ENCODE measurements at places on chromosomes 16 and 17.

DNA sequence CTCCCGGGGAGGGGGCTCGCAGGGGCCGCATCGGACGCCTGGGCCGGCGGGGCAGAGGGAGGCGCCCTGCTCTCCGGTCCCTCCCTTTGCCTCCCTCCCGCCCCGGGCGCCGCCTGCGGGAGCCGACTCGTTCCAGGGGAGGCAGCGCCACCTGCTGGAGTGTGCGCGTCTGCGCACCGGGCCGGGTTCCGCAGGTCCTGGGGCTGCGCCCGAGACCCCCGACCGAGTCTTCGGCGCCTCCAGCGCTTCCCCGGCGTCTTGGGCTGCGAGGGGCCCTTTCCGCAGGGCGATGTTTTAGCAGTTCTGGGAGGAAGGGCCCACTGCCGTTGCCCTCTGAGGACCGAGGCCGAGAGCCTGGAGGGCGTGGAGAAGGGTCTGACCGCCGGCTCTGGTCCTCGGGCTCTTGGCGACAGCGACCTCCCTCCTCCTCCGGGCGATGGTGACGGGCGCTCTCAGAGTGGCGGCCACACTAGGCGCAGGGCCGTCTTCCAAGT is 106.3 kb downstream of the SEC14L1 start:
- DNase-seq = no peak

- no peak for DNase-seq
Observed at GRCh38 chr16:66035096-66035495, 331.4 kb upstream of the CDH5 start.

DNA sequence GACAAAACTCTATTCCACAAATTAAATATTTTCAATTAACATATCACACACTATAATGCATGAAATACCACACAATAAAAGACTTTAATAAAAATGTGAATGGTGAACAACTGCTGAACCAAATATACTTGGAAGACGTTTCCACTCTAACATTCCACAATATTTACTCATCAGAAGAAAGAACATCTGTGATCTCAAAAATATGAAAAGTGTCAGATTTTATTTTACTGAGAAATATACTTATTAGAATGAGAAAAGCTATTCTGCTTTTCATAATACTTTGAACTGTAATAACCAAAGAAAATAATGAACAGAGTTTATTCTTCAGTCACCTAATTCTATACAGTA is 181.8 kb upstream of the AXIN2 start:
- DNase-seq = no peak

GRCh38 chr17:17455173-17455572 is 21.6 kb upstream of the MED9 start:
- no peak for DNase-seq

DNA sequence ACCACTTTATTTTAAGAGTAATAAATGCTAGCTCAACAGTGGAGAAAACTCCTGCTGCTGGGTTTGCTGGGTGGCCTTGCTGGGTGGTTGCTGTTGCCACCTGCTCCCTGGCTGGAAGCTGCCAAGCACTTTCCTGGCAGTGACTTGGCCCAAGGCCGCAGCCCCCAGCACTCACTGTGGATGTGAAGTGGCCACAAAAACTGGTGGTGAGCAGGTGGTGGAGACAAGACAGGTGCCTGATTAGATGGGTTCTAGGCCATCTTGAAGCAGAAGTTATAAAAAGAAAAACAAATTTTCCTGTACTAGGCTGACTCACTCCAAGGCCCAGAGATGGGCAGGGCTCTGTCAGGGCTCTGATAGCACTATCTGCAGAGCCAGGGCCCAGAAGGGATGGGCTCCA is 224.7 kb upstream of the NLRP1 start:
- DNase-seq = no peak

DNA sequence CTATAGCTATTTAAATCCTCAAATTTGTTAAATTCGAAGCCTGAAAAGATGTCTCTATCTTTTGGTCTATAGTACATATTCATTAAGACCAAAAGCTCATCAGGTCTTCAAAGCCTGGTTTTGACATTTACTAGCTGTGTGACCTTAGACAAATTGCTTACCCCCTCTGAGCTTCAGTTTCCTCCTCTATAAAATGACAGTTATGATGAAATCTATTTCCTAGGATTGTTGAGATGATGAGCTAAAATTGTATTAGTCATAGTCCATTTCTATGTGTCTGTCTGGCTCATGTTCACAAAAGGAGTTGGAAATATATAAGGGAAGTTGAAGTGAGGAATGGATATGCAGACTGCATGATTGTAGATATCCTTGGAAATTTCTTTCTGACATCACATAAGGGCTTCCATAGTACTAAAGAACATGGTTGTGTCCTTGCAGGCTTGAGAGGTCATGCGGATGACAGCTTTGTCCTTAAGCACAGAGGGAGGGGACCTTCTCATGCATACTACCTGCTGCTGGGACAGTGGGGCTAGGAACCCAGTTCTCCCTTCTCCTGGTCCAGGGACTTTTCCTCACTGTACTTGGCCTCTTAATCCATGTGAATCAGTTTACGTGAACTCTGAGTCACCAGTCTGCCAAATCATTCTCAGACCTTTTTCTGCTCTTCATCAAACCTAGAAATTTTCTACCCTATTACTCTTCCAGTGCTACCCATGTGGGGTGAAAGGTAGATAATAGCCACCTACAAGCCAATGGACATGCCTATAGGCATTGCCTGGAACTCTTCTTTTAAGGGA is 487.5 kb upstream of the SALL1 start:
- DNase-seq = no peak

DNA sequence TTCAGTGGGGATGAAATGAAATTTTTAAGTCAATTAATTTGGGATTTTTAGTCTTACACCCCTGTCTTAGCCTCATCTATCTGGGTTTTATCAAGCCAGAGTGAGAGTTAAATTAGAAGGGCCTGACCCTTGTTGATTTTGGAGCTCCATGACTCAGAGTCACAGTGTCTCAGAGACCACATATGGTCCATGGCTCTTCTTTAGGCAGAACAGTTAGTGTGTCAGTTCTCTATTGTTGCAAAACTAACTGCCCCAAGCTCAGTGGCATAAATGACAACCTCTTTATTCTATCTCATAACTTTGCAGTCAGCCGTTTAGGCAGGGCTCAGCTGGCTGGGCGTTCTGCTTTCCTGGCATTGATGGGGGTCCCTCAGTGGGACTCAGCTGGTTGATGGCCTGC is 44.7 kb downstream of the IRF8 start:
- DNase-seq = no peak

GRCh38 chr16:59058250-59058649 is 324.1 kb upstream of the GOT2 start:
- DNase-seq = no peak

- no peak for DNase-seq
Observed at GRCh38 chr17:11742886-11743285, 144.6 kb downstream of the DNAH9 start.

GRCh38 chr17:28446716-28447395 is 26.6 kb upstream of the SLC13A2 start:
- DNase-seq = no peak

GRCh38 chr17:47276868-47277267 is 23.2 kb downstream of the ITGB3 start:
- DNase-seq = peak; percentile 68

- no peak for DNase-seq
Observed at GRCh38 chr17:19372439-19372838, 5.9 kb upstream of the MAPK7 start.

DNA sequence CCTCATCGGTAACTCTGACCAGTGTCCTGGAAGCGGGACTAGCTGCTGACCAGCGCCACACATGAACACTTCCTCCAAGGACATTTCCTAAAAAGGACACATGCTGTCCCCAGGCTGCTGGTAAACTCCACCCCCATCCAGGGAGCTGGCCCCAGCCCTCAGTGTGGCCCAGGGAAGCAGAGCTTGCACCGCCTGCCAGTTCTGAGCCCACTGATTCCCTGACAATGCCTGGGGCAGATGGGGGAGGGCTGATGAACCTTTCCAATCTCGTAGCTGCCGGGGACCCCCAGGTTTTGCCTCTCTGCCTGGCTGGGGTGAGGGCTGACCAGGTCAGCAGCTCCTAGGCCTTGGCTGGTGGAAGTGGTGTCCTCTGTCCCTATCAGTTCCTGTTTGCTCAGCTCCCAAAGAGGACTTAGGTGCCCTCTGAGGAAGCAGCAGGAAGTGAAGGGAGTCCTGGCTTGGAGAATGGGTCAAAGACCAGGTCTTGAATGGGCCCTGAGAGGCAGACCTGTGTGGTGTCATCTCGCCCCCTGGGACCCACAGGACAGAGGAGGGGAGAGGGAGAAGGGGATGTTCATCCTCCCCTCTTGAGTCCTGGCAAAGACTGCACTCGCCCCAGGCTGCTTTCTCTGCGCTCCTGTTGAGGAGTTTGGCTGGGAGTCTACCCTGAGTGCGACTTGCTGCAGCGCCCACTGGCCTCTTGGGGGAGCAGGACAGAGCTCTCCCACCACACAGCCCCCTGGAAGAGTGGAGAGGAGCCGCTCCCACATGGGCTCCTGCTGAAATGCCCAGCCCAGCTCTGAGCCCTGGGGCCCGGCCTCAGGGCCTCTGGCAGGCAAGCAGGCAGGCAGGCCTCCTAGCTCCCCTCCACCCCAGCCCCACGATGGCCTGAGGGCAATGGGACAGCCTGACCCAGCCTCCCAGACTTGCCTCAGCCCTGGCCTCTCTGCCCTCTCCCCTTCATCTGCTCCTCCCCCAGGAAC is 16.8 kb downstream of the PDK2 start:
- DNase-seq = no peak

DNA sequence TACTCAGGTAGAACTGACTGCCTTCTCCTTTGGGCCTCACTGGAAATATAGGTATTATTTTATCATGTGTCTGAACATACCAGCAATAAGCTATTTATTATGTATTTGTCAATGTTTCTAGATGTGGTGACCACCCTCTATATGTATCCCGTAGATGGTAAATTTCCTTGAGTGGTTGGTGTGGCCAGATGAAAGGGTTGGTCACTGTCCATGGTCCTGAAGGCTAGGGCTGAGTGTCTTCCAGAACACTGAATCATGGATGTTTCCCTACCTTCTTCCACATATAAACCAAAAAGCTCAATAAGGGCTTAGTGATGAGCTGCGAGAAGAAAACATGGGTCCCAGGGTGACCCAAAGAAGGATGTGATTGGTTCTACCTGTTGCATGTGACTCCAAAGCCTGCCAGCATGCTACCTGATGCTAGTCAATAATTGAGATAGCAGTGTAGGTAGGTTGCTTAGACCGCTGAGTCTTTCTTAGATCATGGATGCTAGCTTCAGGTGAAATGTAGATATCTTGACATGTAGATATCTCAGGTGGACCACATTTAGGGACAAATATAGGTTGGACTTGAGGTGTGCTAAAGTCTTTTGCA is 150.3 kb downstream of the ASIC2 start:
- no peak for DNase-seq

- no peak for DNase-seq
Observed at GRCh38 chr16:68146585-68146984, 61.4 kb downstream of the NFATC3 start.

- no peak for DNase-seq
Observed at GRCh38 chr16:87391324-87391949, 699 bp upstream of the MAP1LC3B start.

GRCh38 chr16:88793251-88793954 is 8.4 kb upstream of the PIEZO1 start:
- no peak for DNase-seq

GRCh38 chr16:88582912-88583575 is 12.8 kb downstream of the ZC3H18 start:
- no peak for DNase-seq

DNA sequence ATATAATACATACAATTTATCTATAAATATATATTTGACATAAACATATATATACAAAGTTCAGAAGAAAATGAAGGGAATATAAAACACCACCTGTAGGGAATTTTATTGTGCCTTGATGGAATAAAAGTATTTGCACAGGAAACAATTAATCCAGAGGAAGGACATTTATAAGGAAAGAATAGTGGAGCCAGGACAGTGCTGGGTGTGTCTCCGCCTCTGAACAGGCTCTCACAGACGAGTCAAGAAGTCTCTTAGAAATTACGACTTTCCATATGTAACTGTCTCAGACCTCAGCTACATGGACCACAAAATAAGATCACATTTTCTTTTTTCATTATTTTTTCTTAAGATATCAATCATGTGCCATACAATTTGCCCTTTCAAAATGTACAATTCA is 93.9 kb downstream of the TMEM114 start:
- no peak for DNase-seq

DNA sequence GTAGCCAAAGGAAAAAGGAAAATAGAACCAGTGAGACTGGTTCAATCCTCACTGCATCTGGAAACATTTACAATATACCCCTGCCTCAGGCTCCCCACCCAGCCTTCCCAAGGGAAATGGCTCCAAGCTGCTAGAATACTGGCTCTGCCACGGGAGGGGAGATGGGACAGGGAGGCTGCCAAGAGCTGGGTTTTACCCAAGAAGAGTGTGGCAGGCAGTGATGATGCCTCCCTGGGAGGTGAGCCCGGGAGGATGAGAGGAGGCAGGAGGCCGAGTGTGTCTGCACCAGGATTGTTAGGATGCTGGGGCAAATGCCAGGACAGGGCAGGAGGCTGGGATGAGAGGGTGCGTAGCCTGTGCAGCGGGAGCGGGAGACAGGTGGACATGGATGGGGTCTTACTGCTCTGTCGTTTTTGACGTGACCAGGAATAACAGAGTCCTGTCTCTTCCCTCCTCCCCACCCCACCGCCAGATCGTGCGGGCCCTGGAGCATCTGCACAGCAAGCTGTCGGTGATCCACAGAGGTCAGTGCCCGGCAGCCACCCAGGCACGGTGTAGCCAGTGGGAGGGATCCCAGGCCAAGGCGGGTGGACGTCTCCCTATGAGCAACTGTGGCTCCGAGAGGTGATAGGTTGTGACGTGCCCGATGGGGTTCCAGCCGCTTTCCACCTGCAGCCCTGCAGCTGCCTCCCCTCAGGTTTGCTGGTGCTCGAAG is 18.4 kb downstream of the MAP2K3 start:
- no peak for DNase-seq

DNA sequence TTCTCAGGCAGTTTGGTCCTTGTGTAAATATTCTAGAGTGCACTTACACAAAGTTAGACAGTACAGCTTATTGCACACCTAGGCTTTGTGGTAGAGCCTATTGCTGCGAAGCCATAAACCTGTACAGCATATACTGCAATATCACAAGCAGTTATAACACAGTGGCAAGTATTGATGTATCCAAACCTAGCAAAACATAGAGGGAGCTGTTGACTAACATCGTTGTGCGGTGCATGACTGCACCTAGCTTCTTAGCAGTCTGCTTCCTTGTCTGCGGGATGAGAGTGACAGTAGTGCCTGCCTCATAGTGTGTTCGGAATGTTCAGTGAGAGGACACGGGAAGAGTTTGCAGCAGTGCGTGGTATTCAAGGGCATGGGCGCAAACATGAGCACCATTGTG is 78.9 kb downstream of the MPRIP start:
- DNase-seq = no peak

All from amniotic stem cell (primary cell).